Activated effector memory CD4-positive, alpha-beta T cell treated with Interleukin-2 at 50 U/mL for 16 hours (primary cell): ENCODE measurements at places on chromosomes 2 and 18.

DNA sequence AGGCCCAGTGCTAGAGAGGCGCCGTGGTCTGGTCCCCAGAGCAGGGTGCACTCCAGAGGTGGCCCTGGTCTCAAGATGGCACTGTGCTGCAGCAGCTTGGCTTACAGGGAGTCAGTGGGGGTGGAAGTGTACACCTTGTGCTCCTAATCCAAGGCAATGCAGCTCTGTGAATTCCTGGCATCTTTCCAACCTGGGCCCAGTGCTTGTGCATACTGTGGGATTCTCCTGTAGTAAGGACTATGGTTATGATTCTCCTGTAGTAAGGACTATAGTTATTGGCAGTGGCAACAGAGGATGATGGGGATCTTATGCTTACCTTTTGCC lies 616.7 kb upstream of the REG3G start:
- DNase-seq, result no peak

GRCh38 chr2:26394694-26395093 lies 7.0 kb upstream of the DRC1 start:
- no peak for DNase-seq

GRCh38 chr2:161400076-161400475 lies 16.0 kb upstream of the TBR1 start:
- no peak for DNase-seq

DNA sequence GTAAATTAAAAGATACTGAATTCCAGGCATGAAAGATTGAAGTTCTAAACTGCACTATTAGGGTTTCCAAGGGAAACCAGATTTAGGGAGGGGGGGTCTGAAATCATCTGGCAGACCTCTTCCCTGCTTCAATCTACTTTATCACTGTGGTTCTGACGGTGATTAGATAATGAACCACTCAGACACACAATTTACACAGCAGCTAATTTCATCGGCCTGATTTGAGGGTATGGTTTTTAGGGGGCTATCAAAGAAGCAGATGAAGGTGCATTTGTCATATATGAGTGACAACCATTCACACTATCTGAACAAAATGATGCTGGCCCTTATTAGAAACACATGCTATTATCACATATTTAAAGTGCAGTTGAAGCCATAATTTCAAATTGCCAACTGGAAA lies 106.0 kb downstream of the OLA1 start:
- DNase-seq, result no peak

- DNase-seq, result no peak
These were observed 590.8 kb upstream of the ID2 start for GRCh38 chr2:8090748-8091700.

GRCh38 chr2:118090387-118091139 lies 2.3 kb downstream of the INSIG2 start:
- no peak for DNase-seq

- no peak for DNase-seq
These were observed 11.1 kb downstream of the AMMECR1L start for GRCh38 chr2:127874378-127875269.

DNA sequence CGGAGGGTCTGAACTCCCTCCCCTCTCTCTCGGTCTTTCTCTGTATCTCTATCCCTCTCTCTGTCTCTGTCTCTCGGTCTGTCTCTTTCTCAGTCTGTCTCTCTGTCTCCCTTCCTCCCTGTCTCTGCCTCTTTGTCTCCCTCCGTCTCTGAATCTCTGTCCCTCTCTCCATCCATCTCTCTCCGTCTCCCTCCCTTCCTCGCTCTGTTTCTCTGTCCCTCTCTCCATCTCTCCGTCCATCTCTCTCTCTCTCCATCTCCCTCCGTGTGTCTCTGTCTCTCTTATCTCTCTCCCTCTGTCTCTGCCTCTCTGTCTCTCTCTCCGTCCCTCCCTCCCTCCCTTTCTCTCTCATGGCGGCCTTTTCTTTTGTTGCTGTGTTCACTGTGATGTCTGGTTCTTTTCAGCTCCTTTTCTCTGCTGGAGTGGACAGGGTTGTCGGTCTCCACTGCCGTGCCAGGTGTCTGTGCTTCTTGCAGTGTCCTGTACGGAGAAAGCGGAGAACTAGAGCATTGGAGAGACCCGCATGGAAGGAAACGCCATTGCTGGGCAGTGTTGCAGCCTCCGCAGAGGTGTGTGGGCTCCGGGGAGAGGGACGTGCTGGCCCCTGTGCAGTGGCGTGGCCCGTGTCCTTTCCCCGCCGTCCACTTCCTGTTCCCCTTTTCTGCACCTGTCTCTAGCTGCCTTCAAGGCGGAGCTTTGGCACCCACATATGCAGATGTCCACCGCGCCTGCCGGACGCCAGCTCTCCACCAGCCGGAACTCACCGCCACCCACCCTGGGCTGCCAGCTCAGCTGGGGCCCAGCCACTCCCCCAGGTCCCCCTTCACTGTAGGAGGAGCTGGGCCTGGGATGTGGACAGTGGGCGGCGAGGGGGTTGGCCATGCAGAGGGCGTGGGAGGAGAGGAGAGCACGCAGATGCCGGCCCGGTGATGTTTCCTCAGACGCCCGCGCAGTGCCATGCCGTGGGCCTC lies 113.1 kb downstream of the NFATC1 start:
- no peak for DNase-seq

DNA sequence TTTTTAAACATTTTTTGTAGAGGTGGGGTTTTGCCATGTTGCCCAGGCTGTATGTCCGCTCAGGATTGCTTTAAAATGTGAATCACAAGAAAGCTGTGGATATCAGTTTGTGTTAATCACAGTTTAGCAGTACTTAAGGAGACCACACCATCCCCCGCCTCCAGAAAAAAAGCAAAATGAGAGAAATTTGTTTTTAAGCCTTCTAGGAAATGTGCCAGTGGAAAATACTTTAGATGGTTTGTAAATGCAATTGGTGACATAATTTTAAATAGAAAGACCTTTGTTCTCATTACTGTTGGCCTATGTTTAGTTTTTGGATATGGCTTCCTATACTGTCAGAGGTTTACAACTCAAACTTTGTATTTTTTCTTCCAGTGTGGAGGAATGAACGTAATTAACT lies 27.0 kb downstream of the GCA start:
- no peak for DNase-seq

DNA sequence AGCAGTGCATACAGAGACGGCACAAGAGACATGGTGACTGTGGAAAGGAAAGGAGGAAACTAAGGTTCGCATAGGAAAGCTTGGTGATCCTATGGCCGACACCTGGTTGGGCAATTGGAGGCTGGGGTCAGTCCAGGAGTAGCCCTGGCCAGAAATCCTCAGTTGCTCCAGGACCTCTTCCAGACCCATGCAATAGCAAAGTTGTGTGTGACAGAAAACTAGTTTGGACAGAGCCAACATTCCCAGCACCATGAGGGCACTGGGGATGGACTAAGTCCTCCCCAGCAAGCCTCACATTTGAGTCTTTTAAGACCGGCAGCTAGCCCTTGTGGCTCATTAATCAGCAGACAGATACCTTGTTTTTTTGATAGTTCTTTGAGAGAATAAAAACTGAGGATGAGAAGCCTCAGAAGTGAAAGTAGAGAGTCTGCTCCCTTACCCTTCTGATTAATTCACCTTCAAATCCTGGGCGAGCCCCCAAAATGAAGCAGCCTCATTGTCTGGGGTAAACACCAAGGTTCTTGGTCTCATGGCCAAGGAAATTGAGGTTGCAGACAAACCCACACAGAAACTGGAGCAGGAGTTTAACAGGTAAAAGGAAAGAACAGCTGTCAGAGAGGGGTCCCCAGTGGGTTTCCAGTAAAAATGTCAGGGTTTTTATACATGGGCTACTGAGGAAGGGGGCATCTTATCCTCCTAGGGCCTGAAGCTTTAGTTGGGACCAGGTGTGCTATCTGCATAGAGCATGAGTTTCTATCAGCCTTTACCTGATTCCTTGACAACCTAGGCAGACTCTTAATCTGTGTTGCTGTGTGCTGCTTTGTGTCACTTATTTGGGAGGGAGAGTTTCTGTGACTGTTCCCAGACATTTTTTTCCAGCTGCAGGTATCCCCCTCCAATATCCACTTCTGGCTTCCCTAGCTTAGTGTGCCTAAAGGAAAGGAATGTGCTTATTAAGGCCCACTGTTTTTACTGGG lies 39.1 kb downstream of the STK17B start:
- DNase-seq, result no peak

DNA sequence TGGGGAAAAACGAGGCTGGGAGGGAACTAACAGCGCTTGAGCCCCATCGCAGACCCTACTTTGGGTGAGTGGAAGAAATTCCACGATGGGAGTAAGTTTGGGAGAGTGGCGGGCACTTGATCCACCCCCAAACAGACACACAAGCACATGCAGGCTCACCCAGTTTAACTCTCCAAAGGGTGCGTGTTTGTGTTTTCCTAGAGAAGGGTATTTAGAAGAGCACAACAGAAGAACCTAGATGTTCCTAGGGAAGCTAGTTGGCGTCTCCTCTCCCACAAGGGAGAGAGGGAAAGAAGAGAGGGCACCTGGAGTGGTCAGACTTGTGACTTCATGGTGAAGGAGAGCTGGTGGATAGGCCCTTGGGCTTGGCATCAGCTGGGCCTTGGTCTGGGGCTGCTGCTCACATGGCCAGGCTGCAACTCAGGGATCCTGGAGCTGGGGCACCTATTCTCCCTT lies 3.2 kb downstream of the GATA6 start:
- DNase-seq, result no peak

- DNase-seq, result no peak
These were observed 60.7 kb upstream of the HDAC4 start for GRCh38 chr2:239461291-239462190.

- DNase-seq, result no peak
These were observed 168.7 kb downstream of the TNS1 start for GRCh38 chr2:217834057-217834620.

GRCh38 chr2:27751377-27751776 lies 20.1 kb upstream of the MRPL33 start:
- DNase-seq, result no peak

GRCh38 chr18:6576718-6577375 lies 152.7 kb upstream of the ARHGAP28 start:
- no peak for DNase-seq

DNA sequence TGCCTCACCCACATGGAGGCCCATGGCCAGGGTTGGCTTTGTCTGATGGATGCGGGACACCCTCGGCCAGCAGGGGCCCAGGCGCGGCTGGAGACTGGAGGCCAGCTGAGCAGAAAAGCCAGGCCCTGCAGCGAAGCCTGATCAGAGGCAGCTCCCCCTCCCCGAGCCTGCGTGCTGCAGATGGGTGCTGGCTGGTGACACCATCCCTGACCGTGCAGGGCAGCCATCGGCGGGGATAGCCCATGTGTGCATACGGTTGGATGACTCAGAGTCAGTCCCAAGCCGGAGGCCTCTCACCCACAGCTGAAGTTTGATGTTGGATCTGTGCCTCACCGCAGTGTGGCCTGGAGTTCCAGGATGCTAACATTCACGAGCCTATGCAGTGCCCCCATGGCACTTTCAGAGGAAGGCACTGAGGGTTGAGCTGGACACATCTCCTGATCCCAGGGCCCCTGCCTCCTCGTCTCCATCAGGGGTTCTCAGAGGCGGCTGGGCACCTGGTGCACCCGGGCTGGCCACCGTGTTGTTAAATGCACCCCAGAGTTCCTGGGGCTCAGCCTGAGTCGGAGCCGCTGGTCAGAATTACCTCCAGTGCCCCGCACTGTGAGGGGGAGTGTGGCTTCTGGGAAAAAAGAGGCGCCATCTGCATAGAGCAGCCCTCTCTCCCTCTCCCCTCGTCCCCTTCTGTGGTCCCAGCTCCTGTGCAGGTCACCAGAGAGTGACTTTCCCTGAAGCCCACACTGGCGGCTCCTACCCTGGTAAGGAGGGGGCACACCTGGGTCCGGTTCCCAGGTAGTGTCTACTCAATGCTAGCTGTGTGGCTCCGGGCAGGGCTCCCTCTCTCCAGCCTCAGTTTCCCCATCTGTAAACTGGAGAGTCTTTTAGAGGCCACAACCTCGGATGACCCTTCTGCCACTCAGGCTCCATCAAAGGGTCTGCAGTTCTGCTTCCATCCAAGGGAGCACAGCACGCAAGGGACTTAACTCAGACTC lies 19.4 kb upstream of the KIF1A start:
- DNase-seq, result no peak

DNA sequence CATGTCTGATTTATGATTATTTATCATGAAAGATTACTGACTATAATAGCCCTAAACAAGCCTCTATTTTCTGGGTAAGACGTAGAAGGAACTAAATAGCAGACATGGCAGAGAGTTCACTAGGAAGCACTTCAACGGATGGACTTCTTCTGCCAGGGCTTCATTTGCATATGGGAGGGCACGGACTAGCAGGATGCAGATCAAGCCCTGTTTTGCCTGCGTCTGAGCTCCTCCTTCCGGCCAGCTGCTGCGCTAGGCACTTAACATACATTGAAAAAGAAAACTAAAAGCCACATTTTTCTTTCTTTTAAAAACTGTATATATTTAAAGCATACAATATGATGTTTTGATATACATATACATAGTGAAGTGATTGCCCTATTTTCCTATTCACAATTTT lies 340.0 kb upstream of the MEX3C start:
- no peak for DNase-seq

DNA sequence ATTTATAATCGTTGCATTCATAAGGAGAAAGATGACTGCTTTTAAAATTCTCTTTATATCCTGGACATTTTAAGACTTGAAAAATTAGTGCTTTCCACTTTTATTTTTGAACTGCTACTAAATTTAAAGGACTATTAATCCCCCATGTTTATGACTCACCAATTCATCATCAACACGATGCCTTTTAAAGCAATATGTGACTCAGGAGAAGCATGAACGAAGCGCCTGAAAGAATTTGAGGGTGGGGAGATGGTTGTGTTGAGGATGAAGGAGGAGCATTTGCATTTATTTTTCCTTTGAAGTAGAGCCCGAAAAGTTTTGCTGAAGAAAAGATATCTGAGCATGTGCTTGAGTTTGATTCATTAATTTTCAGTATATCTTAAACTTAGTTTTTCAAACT lies 192.2 kb upstream of the LRRTM1 start:
- DNase-seq, result no peak

DNA sequence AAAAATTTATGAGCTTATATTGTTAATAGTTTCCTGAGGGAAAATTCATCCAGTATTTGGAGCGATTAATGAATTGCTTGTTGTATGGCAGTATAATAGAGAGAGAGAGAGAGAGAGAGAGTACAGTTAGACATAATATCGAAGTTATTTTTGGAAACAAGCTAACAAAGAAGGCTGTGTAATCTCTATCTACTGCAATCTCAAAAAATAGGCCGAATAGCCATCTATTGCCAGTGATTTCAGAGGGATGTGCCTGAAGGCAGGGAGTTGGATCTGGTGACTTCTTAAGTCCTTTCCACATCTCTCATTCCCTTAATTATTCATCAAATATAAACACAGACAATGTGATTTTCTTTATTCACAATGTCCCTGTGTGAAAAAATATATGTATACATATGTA lies 433.1 kb upstream of the RAB12 start:
- no peak for DNase-seq

GRCh38 chr2:206863196-206863595 lies 76.1 kb upstream of the CPO start:
- no peak for DNase-seq

DNA sequence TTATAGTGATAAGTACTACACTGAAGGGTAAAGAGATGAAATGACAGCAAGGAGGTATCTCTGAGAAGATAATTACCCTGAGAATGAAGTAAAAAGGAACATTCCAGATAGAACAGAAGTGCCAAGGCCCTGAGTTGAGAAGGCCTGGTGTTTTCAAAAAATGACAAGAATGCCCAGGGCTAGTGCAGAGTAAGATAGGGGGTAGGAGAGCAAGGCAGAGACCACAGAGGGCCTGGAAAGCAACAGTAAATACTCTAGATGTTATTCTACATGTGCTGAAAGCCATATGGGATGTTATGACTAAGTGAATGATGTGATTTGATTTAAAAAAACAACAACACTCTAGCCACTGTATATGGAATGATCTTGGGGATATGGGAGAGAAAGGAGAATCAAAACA lies 52.3 kb downstream of the BAZ2B start:
- DNase-seq, result no peak
